ENCODE measurements at places on chromosomes 5 and 9.

DNA sequence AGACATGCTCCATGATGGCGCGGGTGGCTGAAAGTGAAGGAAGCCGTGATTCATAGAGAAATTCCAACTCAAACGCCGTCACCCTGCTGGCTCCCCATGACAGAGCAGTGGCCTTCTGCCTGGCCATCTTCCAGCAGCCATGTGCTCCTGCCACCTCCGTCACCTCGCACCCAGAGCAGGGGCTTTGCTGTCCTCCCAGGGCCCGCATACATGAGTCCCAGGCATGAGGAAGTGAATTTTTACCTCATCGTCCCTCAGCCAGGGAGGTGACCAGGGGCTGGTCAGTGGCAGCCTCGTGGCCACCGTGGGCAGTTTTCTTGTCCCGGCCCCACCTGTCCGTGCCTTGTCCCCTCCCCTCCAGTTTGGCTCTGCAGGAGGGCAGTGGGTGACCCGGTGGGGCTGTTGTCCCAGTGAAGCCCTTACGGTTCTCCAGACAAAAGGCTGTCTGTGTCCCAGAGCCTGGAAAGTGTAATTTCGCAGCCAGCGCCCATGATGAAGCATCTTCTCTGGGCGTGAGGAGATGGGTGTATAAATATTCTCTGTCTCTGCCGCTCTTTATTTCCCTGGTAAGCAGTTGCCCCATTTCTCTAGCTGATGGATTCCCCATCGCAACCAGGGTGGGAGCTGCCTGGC is 124.0 kb upstream of the LMX1B start:
- DNase-seq: no peak

DNA sequence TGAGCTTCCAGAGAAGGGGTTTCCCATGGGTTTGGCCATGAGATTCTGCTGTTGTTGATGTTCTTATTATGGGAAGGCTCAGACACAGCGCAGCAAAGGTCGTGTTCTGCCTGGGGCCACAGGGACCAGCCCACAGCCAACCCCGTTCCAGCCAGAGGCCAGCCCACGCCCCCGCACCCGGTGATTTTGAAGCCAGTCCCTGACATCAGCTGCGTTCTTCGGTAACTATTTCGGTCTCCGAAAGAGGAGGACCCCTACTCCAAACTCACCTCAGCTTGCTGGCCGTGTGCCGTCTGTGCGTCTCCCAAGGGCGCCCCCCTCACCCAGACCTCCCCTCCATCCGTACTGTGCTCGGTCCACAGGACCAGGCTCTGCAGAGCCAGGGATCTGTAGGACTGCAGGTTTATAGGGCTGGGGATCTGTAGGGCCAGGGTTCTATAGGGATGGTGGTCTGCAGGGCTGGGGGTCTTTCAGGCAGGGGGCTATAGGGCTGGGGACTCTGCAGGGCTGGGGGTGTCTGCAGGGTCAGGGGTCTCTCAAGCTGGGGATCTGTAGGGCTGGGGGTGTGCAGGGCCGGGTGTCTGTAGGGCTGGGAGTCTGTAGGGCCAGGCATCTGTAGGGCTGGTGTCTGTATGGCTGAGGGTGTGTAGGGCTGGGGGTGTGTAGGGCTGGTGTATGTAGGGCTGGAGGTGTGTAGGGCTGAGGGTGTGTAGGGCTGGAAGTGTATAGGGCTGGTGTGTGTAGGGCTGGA is 11.8 kb downstream of the COL5A1 start:
- no peak for DNase-seq

DNA sequence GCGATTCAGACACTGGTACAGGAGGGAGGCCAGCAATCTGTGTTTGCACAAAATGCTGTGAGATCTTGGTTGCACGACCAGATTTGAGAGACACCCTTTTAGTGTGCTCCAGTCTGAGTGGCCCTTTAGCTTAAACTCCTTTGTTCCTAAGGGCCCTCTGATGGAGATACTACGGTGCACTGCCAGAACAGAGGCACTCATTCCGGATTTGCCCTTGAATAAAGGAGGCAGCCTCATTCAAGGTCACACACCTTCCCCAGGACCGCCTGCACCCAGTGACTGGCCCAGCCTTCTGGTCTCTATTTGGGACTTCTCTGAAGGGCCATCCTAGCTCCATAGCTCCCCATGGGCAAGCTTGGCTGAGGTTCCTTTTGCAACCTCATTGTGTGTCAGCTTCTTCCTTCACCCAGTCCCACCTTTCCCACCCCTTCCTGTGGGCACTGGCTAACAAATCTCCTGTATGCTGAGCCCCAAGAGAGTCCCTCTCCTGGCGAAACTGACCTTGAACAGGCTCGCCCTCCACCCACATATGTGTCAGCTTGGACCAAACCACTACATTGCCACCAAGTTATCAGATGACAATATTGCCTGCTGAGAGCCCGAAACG is 191.7 kb downstream of the GABBR2 start:
- no peak for DNase-seq

DNA sequence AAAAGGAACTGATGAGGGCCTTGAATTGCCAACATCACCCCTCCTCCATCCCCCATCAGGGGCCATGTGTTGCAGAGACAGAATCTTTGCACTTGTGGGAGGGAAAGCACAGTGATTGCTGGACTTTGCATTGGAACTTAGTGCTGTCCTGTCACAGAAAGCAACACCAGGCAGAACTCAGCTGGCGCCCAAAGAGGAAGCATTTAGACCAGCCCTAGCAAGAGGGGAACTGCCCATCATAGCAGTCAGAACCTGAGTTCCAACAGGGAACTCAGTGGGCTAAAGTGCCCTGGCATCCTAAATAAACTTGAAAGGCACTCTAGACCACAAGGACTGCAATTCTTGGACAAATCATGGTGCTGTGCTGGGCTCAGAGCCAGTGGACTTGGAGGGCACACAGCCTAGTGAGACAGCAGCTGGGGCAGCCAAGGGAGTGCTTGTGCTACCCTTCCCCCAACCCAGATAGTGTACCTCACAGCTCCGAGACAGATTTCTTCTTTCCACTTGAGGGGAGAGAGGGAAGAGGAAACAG is 128.1 kb downstream of the ACTL7B start:
- no peak for DNase-seq

DNA sequence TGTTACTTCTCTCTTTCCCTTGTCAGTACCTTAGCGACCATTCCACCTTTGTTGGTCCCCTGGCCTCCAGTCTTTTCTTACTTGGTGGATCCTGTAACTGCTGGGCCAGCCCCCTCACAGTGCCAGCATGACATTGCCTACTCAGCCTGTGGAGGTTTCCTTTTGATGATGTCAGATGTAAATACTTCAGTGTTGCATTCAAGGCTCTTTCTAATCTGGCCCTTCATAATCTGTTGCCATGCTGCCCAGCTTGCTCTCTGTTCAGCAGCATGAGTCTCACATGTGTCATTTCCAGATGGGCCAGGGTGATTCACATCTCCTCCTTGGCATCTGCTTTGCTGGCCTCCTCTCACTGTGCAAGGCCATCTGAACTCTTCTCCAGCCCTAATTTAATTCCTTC is 57.1 kb downstream of the MAST4 start:
- DNase-seq: no peak

DNA sequence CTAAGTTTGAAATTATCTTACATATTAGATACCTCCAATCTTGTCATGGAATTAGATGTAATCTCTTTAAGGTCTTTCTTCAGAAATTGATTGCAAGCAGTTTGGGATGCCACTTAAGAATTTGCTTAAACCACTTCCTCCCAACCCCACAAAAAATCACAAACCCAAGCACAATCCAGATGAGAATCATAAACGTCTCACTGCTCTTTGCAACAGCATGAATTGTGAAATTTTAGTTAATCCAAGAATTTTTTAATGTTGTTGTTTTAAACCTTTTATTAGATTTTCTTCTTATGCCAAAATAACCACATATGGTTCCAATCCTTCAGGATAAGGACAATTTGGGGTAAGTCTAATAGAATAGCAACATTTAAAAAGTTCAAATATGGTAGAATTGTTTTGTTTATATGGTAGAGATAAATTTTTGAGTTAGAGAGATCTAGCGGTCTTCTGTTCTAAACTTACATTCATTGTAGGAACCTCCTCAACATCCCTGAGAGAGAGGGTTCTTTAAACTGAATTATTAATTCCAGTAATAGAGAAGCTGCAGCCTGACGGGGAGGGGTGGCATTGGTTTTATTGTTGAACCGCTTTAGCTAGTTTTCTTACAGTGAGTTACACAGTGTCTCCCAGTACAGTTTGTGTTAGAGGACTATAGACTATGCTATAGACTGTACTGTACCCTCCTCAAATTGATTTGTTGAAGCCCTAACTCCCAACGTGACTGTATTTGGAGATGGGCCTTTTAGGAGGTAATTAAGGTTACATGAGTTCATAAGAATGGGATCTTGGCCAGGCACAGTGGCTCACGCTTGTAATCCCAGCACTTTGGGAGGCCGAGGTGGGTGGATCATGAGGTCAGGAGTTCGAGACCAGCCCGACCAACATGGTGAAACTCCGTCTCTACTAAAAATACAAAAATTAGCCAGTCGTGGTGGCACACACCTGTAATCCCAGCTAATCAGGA is 24.8 kb upstream of the IL6ST start:
- DNase-seq: no peak

- DNase-seq: no peak
Measured at GRCh38 chr5:17046320-17046719, 110.2 kb upstream of the MYO10 start.

GRCh38 chr5:57683036-57683630 is 200.5 kb upstream of the ACTBL2 start:
- no peak for DNase-seq

DNA sequence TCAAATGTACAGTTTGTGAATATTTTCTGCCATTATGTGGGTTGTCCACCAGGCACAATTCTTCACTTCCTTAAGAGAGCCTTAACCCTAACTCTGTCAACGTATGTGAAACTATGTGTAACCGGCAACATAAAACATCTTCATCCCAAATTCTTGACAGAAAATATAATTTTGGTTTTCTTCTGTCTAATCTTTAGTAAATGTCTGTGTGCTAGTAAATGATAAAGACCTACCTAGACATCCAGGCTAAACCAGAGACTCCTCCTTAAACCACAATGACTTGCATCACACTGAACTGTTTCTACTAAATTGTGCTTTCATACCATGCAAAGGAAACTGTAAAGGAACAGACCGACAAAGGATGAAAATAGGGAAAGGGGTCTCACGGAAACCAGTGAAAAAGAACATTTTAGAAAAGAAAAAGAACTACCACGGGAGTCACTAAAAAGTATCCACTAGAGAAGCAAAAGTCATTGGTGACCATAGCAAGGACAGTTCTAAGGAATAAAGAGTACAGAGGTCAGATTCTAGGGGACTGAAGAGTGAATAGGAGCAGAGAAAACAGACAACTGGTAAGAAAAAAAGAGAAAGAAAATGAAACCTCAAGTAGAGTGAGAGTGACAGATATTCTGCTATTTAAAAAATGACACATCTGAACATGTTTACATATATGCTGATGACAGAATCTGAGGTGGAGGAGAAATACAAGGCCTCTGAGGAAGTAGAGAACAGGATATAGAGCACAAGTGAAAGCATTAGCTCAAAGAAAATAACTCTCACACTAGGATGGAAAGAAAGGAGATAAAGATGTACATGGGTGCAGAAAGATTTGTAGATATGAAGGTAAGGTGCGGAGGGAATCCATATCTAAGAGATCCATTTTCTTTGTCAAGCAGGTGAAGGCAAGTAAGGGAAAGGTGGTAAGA is 49.4 kb downstream of the FNIP1 start:
- DNase-seq: no peak

DNA sequence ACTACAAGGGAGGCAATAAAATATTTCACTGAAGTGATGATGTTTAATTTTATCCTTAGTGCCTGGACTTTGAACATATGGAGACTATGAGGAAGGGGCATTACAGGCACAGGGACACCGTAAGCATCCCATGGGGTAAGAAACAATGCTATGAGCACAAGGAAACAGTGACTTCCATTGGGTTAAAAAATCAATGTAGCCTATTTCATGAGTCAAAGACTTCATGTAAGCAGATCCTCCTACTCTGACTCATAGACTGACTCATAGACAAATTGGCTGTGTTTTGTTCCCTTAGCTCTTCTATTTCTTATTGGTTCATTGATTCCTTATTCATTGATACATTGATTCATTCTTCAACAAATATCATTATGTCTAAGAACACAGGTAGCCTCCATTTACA is 351.0 kb downstream of the PRELID2 start:
- DNase-seq: no peak

- no peak for DNase-seq
Measured at GRCh38 chr9:133793471-133793870, 55.3 kb upstream of the SARDH start.

- DNase-seq: no peak
Measured at GRCh38 chr5:43171451-43171850, 20.6 kb upstream of the NIM1K start.

DNA sequence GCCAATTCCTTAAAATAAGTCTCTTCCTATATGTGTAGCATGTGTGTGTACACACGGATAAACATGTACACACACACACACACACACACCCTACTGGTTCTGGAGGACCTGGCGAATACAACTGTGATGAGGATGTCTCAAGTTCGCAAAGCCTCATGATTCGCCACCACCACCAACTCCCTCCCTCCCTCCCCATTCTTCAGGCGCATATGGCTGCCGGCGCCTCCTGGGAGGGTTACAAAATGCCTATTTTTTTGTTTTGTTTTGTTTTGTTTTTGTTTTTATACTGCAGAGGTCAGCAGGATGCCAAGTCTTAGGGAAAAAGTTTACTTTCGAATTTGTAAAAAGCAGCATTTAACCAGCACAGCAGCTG is 88.0 kb downstream of the DAP start:
- DNase-seq: no peak

- DNase-seq: no peak
Measured at GRCh38 chr5:143284002-143284401, 119.5 kb downstream of the NR3C1 start.

DNA sequence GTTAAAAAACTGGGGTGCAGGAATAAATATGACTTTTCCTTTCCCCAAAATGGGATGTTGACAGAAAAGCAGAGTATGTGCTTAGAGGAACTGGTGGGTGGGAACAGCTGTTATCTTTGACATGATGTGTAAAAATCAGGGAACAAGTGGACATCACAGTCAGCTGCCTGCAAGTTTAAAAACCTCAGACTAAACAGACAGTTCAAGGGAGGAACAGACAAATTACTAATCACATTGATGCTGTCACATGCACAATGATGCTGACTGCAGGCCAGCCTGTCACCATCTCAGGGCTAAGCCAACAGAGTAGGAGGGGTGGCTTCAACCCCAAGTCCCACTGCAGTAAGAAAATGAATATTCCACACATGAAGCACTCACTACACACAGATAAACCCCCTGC is 38.2 kb upstream of the UBAP2 start:
- DNase-seq: no peak

GRCh38 chr9:69391946-69392345 is 66.9 kb downstream of the ENTREP1 start:
- no peak for DNase-seq

- no peak for DNase-seq
Measured at GRCh38 chr5:113788141-113788655, 274.7 kb downstream of the YTHDC2 start.

- no peak for DNase-seq
Measured at GRCh38 chr5:138545919-138546562, 3.0 kb upstream of the ETF1 start.

- no peak for DNase-seq
Measured at GRCh38 chr9:73906671-73907070, 590.5 kb upstream of the RORB start.
